ENCODE measurements at places on chromosomes 3 and 15.

GRCh38 chr3:150742679-150743078, 20.3 kb downstream of the SIAH2 start:
- no peak for DNase-seq

DNA sequence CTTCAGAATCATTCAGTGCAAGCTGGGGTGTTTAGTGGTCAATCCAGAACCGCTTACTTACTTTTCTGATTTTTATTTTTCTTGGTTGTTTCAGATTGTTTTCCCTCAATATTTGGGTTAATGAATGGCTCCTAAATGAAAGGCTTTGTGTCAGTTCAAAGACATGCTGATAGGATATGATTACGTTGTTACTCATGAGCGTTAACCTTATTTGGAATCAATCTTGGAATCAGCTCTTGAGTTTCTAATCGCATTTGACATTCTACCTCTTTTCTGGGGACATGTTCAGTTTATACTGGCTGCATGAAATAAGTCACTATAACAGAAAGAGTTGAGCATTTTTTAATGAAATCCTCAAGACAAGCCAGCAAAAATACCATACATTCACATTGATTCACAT, 50.2 kb downstream of the ATP11B start:
- no peak for DNase-seq

- DNase-seq: no peak
Observed at GRCh38 chr3:156727519-156728205, 53.3 kb downstream of the TIPARP start.

GRCh38 chr3:56684029-56684428, 964 bp upstream of the TASOR start:
- DNase-seq: no peak

- DNase-seq: no peak
Observed at GRCh38 chr3:150238048-150238802, 169.9 kb upstream of the TSC22D2 start.

DNA sequence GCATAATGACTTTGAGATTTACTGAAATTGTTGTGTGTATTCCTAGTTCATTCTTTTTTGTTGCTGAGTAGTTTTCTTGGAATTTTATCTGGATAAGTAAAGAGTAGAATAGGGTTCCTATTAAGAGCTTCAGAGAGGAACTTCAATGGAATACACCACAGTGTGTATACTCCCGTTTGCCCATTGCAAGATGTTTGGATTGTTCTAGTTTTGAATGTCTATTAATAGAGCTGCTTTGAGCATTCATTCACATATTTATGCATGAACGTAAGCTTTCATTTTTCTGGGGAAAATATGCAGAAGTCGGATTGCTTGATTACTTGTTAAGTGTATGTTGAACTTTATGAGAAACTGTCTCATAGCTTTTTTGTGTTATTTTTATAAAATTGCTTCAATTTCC, 580.5 kb downstream of the OTOL1 start:
- DNase-seq: no peak

- DNase-seq: no peak
Observed at GRCh38 chr15:67359431-67360079, 105.0 kb downstream of the IQCH start.

DNA sequence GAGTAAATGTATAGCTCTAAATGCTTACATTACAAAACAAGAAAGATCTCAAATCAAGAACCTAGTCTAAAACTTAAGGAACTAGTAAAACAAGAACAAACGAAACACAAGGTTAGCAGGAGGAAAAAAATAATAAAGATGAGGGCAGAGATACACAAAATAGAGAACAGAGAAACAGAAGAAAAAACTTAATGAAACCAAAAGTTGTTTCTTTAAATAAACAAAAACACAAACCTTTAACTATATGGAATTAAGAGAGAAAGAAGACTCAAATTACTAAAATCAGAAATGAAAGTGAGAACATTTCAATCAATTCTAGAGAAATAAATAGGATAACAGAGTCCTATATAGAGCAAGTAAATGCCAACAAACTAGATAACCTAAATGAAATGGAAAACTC, 59.6 kb downstream of the DLG1 start:
- DNase-seq: no peak

DNA sequence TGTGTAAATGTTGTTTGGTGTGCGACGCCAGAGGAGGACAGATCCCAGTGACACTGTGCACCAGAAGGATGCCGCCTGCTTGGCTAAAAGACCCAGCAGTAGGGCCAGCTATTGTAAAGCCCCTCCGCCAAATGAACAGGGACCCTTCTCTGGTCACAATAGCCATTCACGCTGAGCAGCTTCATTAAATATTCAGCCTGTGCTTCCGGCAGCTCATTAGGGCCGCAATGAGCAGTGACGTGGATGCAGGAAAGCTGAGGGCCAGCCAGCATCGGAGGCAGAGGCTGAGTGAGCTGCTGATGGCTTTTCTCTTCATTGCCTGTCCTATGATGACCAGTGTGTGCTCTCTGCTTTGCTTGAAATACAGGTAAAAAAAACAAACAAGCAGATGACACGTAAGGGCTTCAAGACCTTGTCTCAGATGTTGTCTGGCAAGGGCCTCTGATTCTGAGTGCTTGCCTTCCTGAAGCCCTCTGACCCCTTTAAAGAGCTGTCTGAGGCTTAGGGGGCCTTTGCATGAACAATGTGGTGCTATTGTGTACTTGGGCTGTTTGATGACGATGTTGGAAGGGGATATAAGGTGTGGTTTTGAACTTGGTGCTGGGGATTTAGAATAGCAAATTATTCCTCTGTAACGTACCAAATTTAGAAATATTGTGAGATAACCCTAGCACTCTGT, 130.4 kb downstream of the FEZF2 start:
- no peak for DNase-seq

DNA sequence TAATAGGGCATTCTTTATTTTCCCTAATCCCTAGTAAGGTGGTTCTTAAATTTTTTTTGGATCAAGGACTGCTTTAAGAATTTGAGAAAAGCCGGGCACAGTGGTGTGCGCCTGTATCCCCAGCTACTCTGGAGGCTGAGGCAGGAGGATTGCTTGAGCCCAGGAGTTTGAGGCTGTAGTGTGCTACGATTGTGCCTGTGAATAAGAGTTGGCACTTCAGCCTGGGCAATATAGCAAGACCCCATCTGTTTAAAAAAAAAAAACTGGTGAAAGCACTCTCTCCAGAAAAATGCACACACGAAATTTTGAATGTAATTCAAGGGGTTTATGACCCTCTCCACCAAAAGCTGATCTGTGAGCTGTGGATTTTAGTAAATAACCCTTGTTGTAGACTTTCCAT, 32.0 kb downstream of the CALML4 start:
- no peak for DNase-seq

DNA sequence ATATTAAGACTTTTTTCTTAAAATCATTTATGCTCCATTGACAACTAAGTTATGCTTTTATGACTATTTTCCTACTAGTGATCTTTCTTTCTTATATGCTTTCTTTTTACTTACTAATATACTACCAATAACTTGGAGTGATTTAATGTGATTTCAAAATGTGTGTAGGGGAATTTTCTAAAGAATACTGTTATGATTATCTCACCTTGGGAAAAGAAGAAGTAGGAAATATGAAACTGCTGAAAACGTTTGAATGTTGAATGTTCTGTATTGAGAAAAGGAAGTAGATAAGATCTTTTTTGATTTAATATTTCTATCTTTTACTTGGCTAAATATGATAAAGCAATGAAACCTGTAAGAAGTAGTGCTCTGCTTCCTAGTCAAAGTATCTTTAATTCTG, 7.8 kb upstream of the CD200R1 start:
- no peak for DNase-seq

GRCh38 chr3:42602961-42603360, 2.5 kb downstream of the NKTR start:
- DNase-seq: no peak

DNA sequence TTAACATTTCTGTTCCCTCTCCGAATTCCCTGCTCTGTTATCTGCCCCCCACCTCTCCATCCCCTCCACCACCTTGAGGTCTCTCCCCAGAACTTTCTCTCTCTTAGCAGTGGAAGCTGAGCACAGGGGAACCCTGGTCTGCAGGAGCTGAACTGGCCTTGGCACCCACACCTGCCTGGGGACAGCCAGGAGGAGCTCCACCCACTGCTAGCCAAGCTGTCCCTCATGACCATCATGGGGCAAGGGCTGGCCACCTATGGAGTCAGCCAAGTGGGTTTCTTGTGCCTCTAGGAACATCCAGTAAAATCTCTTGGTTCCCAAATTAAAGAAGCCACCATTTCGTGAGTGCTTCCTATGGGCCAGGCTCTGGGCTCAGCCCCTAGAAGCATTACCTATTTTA, 276.4 kb upstream of the TLE3 start:
- no peak for DNase-seq

GRCh38 chr3:123635717-123636116, 50.9 kb upstream of the HACD2 start:
- no peak for DNase-seq

DNA sequence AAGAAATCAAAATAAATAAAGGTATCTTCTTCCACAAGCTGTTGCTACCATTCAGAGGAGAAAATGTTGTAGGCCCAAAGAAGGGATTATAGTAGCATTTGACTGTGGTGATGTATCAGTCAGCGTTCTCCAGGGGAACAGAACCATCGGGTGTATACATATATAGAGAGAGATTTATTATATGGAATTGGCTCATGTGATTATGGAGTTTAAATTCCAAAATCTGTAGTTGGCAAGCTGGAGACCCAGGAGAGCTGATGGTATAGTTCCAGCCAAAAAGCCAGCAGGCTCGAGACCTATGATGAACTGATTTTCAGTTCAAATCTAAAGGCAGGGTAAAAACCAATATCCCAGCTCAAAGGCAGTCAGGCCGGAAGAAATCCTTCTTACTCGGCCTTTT, 7.4 kb upstream of the SPG21 start:
- no peak for DNase-seq

DNA sequence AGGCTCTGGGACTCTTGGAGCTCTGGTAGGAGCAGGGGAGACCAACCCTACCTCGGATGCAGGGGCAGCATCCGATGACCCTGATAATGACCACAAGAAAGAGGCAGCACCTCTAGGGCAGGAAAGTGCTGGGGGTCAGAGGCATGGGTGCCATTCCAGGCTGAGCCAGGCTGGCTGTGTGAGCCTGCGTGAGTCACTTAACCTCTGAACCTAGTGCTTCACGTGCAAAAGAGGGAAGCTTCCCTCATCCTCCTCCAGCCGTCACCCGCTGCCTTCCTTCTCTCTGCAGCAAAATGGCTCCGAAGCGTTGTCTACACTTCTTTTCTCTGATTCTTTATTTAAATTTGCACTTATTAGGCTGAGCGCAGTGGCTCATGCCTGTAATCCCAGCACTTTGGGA, 35.5 kb downstream of the ZDHHC19 start:
- DNase-seq: no peak

DNA sequence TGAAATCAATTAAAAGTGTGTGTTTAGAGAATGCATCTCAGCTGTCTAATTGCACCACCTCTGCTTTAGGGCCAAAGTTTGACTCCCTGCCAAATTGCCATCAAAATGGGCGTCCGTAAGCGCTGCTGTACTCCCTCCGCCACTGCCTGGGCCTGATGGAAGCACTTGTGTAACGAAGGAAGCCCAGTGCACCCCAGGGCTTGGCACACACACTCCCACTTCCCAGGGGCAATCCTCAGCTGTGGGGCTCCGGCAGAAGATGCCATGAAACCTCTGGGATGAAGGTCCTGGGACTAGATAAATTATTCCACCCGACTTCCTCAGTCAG, 137.8 kb downstream of the RORA start:
- DNase-seq: no peak

DNA sequence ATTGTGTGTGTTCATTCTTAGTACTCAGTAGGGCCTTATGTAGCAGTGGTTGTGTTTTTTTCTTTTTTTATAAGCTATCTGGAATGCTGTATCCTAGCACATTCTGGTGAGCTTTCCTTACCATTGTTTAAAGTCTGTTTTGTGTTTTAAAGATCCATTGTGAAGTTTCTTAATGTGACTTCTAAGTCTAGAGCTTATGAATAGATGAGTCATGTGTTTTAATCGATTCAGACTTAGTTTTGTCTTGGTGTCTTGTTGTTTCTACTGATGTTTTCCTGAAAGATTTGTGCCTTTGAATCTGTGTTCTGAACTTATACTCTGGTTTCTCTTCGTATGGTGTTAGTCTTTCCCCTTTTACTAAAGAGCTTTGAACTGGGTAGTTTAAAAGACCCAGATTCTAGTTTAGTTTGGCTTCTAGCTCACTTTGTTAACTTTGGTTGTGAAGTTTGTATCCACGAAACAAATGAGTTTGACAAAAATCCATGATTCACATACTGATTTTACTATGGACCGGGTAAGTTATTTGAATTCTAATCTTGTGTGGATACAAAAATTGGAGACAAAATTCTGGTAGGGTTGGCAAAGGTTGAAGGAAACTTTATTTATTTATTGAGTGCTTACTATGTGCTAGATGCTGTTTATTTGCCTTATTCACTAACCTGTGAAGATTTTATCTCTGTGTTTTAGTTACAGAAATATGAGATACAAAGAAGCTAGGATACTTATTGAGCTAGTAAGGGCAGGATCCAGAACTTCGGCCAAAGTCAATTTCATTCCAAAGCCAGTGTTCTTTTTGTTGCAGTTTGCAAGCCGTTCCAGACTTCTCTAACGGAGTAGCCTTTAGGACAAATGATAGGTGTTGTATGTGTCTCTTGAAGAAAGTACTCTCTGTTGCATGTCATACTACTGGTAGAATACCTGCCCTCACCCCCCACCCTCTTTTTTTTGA, 24.8 kb downstream of the AKAP13 start:
- no peak for DNase-seq

GRCh38 chr3:76346690-76347089, 561.3 kb upstream of the ZNF717 start:
- no peak for DNase-seq

DNA sequence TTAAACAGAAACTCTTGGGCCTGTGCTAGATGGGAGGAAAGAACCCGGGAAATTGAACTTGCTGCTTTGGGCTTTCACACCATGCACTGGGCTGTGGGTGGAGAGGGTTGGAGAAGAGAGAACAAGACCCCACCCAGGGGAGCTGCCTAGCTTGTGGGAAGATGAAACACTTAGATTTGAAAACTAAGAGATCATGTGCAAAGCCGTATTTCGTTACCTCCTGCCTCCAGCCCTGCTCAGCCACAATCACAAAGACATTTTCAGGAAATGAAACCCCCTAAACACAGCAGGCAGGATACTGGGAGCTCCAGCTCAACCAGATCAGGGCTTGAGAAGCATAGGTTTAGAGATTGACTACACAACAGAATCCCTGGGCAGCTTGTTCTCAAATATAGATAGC, 183.0 kb upstream of the C2CD4B start:
- no peak for DNase-seq

DNA sequence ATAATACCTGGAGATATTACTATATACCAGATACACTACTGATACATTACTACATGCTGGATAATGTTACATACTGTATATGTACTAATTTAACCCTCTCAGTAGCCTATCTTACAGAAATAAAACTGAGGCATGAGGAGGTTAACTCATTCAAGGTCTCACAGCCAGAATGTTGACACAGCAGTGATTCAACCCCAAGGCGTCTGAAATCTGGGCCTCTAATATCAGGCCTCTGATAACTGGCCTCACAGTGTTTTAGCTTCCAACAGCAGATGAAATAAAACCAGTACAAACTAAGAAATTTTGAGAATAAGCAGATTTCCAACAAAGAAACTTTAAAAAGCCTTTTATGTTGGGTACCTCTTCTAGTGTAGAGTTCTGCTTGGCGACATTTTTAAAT, 23.4 kb downstream of the DZIP1L start:
- DNase-seq: no peak
